ENCODE measurements at places on chromosomes 6 and 20. TPM values are rescaled to one million over a fixed set of nuclear protein-coding genes. Genes with fewer than 3 reads are reported as not detected.
A peak's percentile ranks its signal among the peaks of the same experiment; 100 is the strongest.

Gene WDR46
- 97.9 TPM for total RNA-seq

DNA sequence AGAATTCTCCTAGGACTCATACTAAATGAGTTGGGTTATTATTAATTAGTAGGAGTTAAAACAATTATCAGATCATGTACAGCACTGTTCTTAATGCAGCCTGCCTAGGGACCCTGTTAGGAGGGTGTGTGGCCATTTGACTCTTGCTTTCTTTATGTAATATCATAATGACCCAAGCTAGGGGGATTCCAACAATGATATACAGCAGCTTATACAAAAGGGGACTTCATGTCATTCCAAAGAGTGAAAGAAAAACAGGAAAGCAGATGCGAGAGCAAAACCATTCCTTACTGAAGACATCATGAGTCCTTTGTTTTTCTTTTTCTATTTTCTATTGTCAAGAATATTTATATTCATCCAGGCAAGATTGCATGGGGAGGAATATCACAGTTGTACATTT, 455.2 kb downstream of the PLCB1 start:
- no peaks in the 10 kb centered on the region for H3K27me3 ChIP-seq
- H3K27ac ChIP-seq = no peak overlapping the region
- H3K4me1 ChIP-seq = no peaks in the 10 kb centered on the region
- H3K4me3 ChIP-seq = no peak overlapping the region

Gene MATN4
- 0.28 TPM for total RNA-seq

DNA sequence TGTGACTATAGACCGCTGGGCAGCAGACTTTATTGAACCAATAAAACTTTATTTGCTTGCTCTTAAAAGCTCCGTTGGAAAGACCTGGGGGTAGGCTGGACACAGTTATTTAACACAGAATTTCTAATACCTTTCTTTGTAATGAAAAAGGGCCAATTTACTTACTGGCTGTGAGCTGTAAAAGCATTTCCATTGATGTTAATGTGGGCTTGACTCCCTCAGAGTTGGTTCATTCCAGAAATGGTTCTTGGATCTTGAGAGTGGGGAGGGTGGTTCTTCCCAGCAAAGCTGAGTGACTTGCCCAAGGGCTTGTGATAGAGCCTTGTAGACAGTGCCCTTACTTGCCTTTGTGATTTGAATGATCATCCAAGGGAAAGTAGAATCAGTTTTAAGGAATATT, 100.6 kb downstream of the SOX4 start:
- H3K4me1 ChIP-seq = no peaks in the 10 kb centered on the region
- H3K27me3 ChIP-seq = no peaks in the 10 kb centered on the region
- no peak overlapping the region for H3K27ac ChIP-seq
- no peaks in the 10 kb centered on the region for H3K36me3 ChIP-seq
- no peak for DNase-seq
- no peak overlapping the region for H3K4me3 ChIP-seq

DNA sequence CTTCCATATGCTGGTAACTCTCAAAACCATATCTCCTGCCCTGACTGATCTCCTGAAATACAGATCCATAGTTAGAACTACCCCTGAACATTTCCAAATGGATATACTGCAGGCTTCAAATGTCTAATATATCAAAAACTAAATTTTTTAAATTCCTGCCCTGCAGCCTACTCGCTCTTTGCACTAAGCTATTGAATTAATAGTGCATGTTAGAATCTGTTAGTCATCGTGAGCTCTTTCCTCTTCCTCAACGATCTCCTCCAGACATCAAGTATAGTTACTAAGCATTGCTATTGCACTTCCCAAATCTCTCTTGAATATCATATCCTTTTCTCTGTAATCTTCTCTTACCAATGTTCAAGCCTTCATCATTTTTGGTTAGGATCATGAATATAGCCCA, 26.0 kb upstream of the RSPO3 start:
- no peaks in the 10 kb centered on the region for H3K27me3 ChIP-seq
- no peaks in the 10 kb centered on the region for H3K4me1 ChIP-seq
- no peak overlapping the region for H3K4me3 ChIP-seq
- no peak for DNase-seq
- H3K27ac ChIP-seq = no peak overlapping the region

GRCh38 chr20:62339647-62340062, 27.5 kb downstream of the LAMA5 start:
- DNase-seq = no peak
- no peak overlapping the region for H3K27ac ChIP-seq
- no peaks in the 10 kb centered on the region for H3K4me1 ChIP-seq
- H3K36me3 ChIP-seq = no peaks in the 10 kb centered on the region

GRCh38 chr6:168182908-168183612, 104.0 kb upstream of the FRMD1 start:
- H3K27me3 ChIP-seq = no peaks in the 10 kb centered on the region
- H3K27ac ChIP-seq = peak overlapping the region; percentile 85
- H3K4me3 ChIP-seq = no peak overlapping the region
- H3K4me1 ChIP-seq = peaks cover 57% of the 10 kb centered on the region

Gene TCF21
- not detected for total RNA-seq

- peaks cover 9% of the 10 kb centered on the region for H3K4me1 ChIP-seq
- H3K27me3 ChIP-seq = peaks cover 82% of the 10 kb centered on the region
- no peak for DNase-seq
Measured at GRCh38 chr6:88164061-88164460, 2.1 kb downstream of the CNR1 start.

DNA sequence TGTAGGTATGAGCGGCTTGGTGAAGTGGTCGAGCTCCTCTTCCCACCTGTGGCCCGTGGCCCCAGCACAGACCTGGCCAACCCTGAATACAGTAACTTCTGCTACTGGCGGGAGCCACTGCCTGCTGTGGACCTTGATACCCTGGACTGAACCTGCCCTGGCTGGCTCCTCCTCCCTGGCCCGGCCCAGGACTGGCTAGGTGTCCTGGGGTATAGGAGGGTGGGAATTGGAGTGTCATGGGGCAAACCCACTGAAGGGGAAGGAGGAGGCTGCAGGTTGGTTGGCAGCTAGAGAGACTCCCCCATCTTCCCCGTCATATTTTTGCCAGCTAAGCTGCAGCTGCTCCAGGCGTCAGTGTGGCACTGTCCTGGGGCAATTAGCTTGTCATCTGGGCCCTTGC, 7.9 kb downstream of the EMILIN3 start:
- H3K4me3 ChIP-seq = no peak overlapping the region
- no peak overlapping the region for H3K27ac ChIP-seq
- H3K27me3 ChIP-seq = no peaks in the 10 kb centered on the region
- no peak for DNase-seq
- no peaks in the 10 kb centered on the region for H3K4me1 ChIP-seq
- no peaks in the 10 kb centered on the region for H3K36me3 ChIP-seq

DNA sequence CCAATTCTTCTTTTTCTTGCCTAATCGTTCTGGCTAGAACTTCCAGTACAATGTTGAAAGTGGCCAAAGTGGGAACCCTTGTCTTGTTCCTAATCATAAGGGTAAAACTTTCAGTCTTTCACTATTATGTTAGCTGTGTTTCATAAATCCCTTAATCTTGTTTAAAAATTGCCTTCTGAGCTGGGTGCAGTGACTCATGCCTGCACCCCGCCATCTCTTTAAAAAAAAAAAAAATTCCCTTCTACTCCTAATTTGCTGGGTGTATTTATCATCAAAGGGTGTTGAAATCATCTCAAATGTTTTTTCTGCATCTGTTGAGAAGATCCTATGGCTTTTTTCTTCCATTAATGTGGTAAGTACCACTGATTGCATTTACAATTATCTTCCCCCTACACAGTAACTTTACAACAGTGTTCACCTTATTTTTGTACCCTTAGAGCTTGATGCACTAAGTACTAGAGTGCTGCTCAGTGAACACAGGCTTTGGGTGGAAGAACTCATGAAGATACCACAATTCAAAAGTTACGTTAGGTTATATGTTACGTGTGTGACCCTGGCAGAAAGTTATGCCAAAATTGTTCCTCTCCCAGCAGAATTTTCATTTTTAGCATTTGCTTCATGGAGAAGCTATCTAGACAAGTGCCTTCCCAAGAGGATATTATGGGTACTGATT, 9.7 kb downstream of the SNRPB start:
- H3K36me3 ChIP-seq = peaks cover 67% of the 10 kb centered on the region
- no peak overlapping the region for H3K27ac ChIP-seq
- no peak for DNase-seq
- H3K27me3 ChIP-seq = no peaks in the 10 kb centered on the region

DNA sequence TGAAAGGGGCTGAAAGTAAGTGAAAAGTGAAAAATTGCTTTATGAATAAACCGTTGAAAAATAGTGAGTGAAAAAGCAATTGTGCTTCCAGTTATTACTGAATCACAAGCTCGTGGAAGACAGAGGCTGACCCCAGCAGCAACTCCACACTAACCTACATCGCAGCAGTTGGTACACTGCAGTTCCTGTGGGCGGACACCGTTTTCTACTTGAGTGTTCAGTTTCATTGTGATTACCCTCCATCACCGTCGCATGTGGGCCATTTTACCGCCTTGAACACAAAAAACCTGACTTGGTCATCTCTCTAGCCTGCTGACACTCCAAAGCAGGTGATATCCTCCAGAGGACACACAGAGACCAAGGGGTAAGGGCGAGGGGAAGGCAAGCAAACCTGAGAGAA, 28.4 kb downstream of the PRDM1 start:
- no peaks in the 10 kb centered on the region for H3K27me3 ChIP-seq
- H3K36me3 ChIP-seq = no peaks in the 10 kb centered on the region
- no peak overlapping the region for H3K4me3 ChIP-seq
- no peak for DNase-seq

Gene PAQR8
- total RNA-seq = 1.5 TPM

DNA sequence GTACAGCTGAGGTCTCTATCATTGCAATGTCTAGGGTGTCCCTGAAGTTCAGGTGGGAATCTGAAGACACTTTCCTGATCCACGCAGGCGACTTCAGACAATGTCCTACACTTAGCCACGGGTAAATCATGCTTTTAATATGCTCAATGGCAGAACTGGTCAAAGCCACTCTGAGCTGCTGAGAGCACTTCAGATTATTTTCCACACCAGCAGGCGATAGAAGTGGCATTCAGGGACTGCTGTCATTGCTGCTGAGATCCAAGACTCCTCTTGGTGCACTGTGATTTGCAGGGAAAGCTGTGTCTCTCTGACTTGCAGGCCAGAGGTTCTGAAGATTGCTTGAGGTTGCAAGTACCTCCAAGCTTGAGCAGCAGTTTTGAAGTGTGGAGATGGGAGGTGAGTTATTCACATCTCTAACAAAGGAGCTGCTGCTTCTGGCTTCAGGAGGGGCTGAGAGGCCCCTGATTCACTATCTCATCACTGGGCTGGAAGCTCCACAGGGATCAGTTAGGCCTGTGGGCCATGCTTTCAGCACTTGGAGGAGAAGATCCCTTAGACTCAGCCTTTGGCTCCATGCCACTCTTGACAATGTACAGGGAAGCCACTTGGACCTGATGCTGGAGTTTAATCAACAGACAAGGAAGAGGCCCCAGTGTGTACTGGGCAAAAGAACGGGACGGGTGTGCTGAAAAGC, 2.9 kb upstream of the SSTR4 start:
- peaks cover 34% of the 10 kb centered on the region for H3K27me3 ChIP-seq
- DNase-seq = no peak
- H3K27ac ChIP-seq = no peak overlapping the region
- no peak overlapping the region for H3K4me3 ChIP-seq
- no peaks in the 10 kb centered on the region for H3K36me3 ChIP-seq

- no peak within 1 kb of the TSS for H3K4me3 ChIP-seq
- no peak within 1 kb of the TSS for H3K27ac ChIP-seq
- no peaks in the 10 kb centered on the region for H3K36me3 ChIP-seq
- H3K27me3 ChIP-seq = no peaks in the 10 kb centered on the region
Measured at GRCh38 chr6:35804996-35805736, at the start of gene LHFPL5. Gene LHFPL5 (plus strand): TSS chr6:35805352. CDS start chr6:35805671, 319 bp downstream.

GRCh38 chr6:159913862-159914564, 23.2 kb downstream of the MAS1 start:
- H3K36me3 ChIP-seq = no peaks in the 10 kb centered on the region
- peaks cover 20% of the 10 kb centered on the region for H3K27me3 ChIP-seq
- no peak overlapping the region for H3K4me3 ChIP-seq
- no peaks in the 10 kb centered on the region for H3K4me1 ChIP-seq
- H3K27ac ChIP-seq = no peak overlapping the region
- no peak for DNase-seq

- DNase-seq = no peak
- H3K36me3 ChIP-seq = no peaks in the 10 kb centered on the region
- H3K4me1 ChIP-seq = no peaks in the 10 kb centered on the region
- no peak overlapping the region for H3K27ac ChIP-seq
- H3K4me3 ChIP-seq = no peak overlapping the region
- H3K27me3 ChIP-seq = no peaks in the 10 kb centered on the region
Measured at GRCh38 chr6:12066297-12066696, 54.2 kb downstream of the HIVEP1 start.

DNA sequence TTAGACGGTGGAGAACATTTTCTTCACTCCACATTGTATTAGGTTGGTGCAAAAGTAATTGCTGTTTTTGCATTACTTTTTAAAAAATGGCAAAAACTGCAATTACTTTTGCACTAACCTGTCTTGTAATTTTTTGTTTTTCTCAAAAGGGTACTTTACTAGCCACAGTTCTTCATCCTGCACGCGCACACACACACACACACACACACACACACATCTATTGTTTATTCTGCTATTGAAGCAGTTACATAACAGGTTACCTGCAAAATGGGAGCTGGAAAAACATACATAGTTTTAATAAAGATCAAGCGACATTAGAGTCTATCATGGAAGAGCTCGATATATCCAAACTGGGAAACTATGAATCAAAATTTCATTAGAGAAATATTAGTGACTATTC, 235.2 kb downstream of the SIM1 start:
- no peaks in the 10 kb centered on the region for H3K4me1 ChIP-seq
- H3K27ac ChIP-seq = no peak overlapping the region

Gene SLC16A10
- 7.9 TPM for total RNA-seq

DNA sequence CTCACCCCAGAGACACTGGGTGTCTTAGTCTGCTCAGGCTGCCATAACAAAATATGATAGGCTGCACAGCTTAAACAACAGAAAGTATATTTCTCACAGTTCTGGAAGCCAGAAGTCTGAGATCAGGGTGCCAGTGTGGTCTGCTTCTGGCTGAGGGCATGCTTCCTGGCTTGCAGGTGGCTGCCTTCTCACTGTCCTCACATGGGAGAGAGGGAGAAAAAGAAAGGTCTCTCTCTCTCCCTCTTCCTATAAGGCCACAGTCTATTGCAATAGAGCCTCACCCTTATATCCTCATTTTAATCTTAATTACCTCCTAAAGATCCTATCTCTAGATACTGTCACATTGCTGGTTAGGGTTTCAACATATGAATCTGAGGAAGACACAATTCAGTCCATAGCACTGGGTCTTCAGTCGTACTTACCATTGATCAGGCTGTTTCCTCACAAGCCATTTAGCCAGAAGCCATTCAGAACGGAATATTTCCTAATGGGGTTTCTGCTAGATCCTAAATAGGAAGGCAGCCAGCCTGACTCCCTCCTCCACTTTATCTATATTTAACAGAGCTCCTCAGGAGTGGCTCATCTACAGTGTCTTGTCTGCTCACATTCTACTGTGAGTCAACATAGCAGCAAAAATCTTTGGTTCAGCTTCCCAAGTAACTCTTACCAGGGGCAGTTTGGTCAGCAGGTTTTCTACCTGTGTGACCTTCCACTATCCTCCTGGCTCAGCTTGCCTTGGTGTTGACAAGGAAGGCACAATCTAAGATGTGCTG, 42.2 kb downstream of the CD164 start:
- DNase-seq = no peak
- H3K36me3 ChIP-seq = no peaks in the 10 kb centered on the region
- no peaks in the 10 kb centered on the region for H3K4me1 ChIP-seq
- H3K4me3 ChIP-seq = no peak overlapping the region
- no peak overlapping the region for H3K27ac ChIP-seq
